ENCODE measurements at places on chromosomes 4 and X. TPM values are rescaled to one million over a fixed set of nuclear protein-coding genes. Genes with fewer than 3 reads are reported as not detected.

Gene MXRA5
- not detected for total RNA-seq

DNA sequence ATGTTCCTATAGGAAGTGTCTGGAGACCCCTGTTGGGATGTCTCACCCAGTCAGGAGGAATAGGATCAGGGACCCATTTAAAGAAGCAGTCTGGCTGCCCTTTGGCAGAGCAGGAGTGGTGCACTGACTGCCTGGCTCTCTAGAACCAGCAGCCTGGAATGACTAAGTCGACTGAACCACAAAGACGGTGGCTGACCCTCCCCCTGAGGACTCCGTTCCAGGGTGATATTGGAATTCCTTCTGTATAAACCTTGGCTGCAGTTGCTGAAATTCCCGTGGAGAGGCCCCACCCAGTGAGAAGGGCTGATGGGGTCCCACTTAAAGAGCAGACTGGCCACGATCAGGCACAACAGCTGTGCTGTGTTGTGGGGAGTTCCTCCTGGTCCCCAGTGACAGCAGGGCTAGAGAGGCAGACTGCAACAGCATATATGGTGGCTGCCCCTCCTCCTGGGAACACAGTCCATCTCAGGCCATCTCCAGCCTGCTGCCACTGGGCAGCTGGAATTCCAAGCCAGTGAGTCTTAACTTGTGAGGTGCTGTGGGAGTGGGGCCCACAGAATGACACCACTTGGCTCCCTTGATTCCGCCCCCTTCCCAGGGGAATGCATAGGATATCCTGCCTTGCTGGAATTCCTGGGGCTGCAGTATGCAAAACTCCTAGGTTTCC, 41.8 kb upstream of the RLIM start:
- H3K4me1 ChIP-seq = no peaks in the 10 kb centered on the region
- no peak overlapping the region for H3K27ac ChIP-seq
- H3K36me3 ChIP-seq = no peaks in the 10 kb centered on the region
- no peaks in the 10 kb centered on the region for H3K27me3 ChIP-seq

- no peaks in the 10 kb centered on the region for H3K36me3 ChIP-seq
- H3K4me1 ChIP-seq = peaks cover 4% of the 10 kb centered on the region
- DNase-seq = no peak
These were observed 55.6 kb downstream of the MAP7D2 start for GRCh38 chrX:20060961-20061748.

Gene CD38
- 20.0 TPM for total RNA-seq

- no peak for DNase-seq
- no peaks in the 10 kb centered on the region for H3K4me1 ChIP-seq
- no peak overlapping the region for H3K4me3 ChIP-seq
- no peak overlapping the region for H3K27ac ChIP-seq
- no peaks in the 10 kb centered on the region for H3K27me3 ChIP-seq
These were observed 5.2 kb downstream of the TKTL1 start for GRCh38 chrX:154300816-154301215.

DNA sequence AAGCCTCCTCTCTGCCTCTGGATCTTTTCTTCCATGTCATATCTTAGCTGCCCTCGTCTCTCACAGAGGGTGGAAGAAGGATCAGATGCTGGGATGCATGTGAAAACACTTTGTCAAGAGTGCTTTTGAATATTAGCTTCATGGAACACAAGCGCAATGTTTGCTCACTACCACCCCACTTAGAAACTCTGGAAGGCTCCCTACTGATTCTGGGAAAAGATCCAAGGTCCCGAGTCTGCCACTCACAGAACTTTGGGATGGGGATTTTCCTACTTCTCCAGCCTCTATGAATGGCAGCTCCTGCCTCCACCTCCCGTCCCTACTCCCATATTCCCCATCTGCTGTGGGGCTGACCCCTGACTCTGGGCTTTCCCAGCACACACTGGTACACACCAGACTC, 40.2 kb upstream of the CRMP1 start:
- H3K4me1 ChIP-seq = no peaks in the 10 kb centered on the region
- H3K27ac ChIP-seq = no peak overlapping the region
- DNase-seq = no peak
- H3K4me3 ChIP-seq = no peak overlapping the region
- H3K27me3 ChIP-seq = peaks cover 2% of the 10 kb centered on the region

- no peaks in the 10 kb centered on the region for H3K4me1 ChIP-seq
- H3K36me3 ChIP-seq = no peaks in the 10 kb centered on the region
- H3K27ac ChIP-seq = no peak overlapping the region
- H3K27me3 ChIP-seq = no peaks in the 10 kb centered on the region
These were observed 102.7 kb downstream of the MGST2 start for GRCh38 chr4:139768366-139768765.

Gene TRIM75
- total RNA-seq = not detected

- no peak overlapping the region for H3K4me3 ChIP-seq
- no peaks in the 10 kb centered on the region for H3K4me1 ChIP-seq
- DNase-seq = peak; percentile 24
- no peak overlapping the region for H3K27ac ChIP-seq
- no peaks in the 10 kb centered on the region for H3K36me3 ChIP-seq
- no peaks in the 10 kb centered on the region for H3K27me3 ChIP-seq
These were observed 33.0 kb downstream of the GALNTL6 start for GRCh38 chr4:171846232-171846631.

Gene CFAP97
- total RNA-seq = 43.6 TPM

- H3K36me3 ChIP-seq = no peaks in the 10 kb centered on the region
- no peak overlapping the region for H3K27ac ChIP-seq
- no peaks in the 10 kb centered on the region for H3K27me3 ChIP-seq
- no peak for DNase-seq
- no peaks in the 10 kb centered on the region for H3K4me1 ChIP-seq
These were observed 84.8 kb upstream of the WDR44 start for GRCh38 chrX:118261151-118261550.

DNA sequence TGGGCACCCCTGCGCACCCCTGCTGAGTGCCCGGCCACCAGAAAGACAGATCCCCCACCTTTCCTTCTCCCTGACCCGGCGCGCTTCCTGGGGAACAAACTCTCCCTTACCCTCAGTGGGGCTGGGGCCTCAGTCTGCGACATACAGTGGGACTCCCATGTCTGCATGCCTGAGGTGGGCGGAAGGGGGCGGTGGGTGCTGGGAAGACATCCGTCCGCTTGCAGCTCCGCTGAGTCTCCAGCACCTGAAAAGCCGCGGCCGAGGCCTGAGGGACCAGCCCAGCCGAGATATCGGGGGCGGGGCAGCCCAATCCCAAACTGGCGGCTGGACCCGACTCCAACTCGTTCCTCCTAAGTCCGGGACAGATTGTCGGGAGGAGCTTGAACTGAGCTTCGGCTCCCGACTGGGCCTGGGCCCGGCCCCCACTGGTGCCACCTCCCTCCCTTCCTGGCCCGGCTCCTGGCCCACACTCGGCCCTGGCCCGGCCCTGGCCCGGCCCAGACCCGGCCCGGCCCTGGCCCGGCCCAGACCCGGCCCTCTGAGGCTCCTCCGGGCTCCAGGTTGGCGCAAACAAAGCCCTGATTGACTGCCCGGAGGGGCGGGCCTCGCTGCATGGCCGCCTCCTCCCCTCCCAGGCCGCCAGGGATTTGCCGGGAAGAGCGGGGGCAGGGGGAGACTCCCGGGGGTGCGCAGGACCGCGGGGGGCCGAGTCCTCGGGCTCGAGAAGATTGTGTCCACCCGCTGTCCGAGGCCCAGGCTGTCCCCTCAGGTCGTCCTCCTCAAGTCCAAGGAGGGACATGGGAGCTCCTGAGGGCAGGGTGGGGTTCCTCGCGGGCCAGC, 877 bp upstream of the SLC16A2 start:
- H3K27ac ChIP-seq = no peak overlapping the region
- peak overlapping the region; percentile 78 for H3K4me3 ChIP-seq
- H3K4me1 ChIP-seq = peaks cover 3% of the 10 kb centered on the region
- DNase-seq = peak; percentile 26
- H3K27me3 ChIP-seq = peaks cover 20% of the 10 kb centered on the region
- H3K36me3 ChIP-seq = no peaks in the 10 kb centered on the region

DNA sequence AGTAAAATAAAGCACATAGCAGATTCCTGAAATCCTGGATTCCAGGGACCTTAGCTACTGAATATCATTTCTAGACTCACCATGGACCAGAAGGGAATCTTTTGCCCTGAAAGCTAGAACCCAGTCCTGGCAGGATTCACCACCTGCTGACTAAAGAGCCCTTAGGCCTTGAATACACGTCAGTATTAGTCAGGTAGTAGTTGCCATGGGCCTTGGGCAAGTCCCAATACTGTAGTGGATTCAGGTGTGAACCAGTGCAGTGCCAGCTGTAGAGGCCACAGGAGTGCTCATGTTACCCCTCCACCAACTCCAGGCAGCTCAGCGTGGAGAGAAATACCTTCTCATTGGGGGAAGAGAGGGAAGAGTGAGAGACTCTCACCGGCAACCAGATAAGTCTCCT, 64.1 kb upstream of the UBQLN2 start:
- peaks cover 1% of the 10 kb centered on the region for H3K4me1 ChIP-seq
- H3K4me3 ChIP-seq = no peak overlapping the region
- no peaks in the 10 kb centered on the region for H3K27me3 ChIP-seq
- peaks cover 17% of the 10 kb centered on the region for H3K36me3 ChIP-seq

- H3K4me1 ChIP-seq = peaks cover 13% of the 10 kb centered on the region
- no peaks in the 10 kb centered on the region for H3K27me3 ChIP-seq
- H3K36me3 ChIP-seq = no peaks in the 10 kb centered on the region
- no peak for DNase-seq
- no peak overlapping the region for H3K27ac ChIP-seq
These were observed 49.7 kb downstream of the RBM47 start for GRCh38 chr4:40579983-40580382.

DNA sequence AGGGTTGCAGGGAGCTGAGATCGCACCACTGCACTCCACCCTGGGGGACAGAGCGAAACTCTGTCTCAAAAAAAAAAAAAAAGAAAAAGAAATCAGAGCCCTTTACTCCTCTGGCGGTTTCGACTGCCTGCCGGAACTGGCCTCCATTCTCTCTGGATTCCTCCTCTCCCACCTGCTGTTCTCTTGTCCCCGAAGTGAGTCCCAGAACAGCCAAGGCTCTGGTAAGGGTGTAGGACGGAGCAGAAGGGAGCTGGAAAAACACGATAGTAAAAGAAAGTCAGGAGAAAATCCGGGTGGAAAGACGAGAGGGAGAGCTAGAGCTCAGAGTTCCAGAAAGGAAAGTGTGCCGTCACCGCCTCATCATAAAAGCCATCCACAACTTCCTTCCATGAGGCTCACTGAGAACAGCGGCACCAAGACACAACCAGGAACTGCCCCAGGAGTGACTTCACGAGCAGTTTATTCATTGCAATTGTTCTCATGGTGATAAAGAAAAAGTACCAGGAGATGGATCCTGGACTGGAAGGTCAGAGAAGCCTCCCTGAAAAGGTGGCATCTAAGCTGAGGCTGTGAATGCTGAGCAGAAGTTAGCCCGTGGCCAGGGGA, 12.3 kb downstream of the TLR3 start:
- no peaks in the 10 kb centered on the region for H3K36me3 ChIP-seq
- no peak for DNase-seq
- H3K4me3 ChIP-seq = no peak overlapping the region
- H3K27ac ChIP-seq = no peak overlapping the region

DNA sequence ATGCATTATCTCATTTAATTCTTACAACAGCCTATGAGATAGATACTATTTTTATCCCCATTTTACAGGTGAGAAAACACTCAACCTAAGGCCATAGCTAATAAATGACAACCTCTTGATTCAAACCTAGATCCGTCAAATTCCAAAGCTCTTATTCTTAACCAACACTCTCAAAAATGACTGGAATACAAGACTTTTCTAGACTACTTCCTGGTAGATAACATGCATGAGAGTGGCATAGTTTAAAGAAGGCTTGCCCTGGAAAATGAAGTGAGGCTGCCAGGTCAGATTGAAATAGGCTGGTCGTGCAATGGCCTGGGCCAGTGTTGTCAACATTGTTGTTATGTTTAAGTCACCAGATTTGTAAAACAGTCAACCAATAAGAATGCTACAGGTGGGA, 86.6 kb downstream of the DNAAF6 start:
- H3K4me1 ChIP-seq = no peaks in the 10 kb centered on the region
- no peak for DNase-seq
- no peaks in the 10 kb centered on the region for H3K36me3 ChIP-seq

Gene LRP2BP
- total RNA-seq = 0.60 TPM

Gene VGLL1
- total RNA-seq = not detected

GRCh38 chr4:22502895-22503814, 12.7 kb downstream of the ADGRA3 start:
- no peak overlapping the region for H3K27ac ChIP-seq
- H3K36me3 ChIP-seq = peaks cover 5% of the 10 kb centered on the region
- H3K27me3 ChIP-seq = no peaks in the 10 kb centered on the region
- no peak overlapping the region for H3K4me3 ChIP-seq
- H3K4me1 ChIP-seq = peaks cover 33% of the 10 kb centered on the region

GRCh38 chr4:86256086-86256485, 103.8 kb downstream of the MAPK10 start:
- no peaks in the 10 kb centered on the region for H3K4me1 ChIP-seq
- no peak overlapping the region for H3K4me3 ChIP-seq
- no peaks in the 10 kb centered on the region for H3K36me3 ChIP-seq
- H3K27me3 ChIP-seq = no peaks in the 10 kb centered on the region
- H3K27ac ChIP-seq = no peak overlapping the region
- no peak for DNase-seq

DNA sequence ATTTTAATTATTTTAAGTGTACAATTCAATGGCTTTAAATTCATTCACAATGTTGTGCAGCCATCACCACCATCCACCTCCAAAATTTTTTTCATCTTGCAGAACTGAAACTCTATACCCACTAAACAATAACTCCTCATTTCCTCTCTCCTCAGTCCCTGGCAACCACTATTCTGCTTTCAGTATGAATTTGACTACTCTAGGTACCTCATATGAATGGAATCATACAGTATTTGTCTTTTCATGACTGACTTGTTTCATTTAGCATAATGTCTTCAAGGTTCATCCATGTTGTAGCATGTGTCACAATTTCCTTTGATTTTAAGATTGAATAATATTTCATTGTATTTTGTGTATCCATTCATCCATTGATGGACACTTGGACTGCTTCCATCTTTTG, 46.9 kb downstream of the KIF4A start:
- no peak overlapping the region for H3K4me3 ChIP-seq
- H3K27ac ChIP-seq = no peak overlapping the region
- H3K36me3 ChIP-seq = peaks cover 2% of the 10 kb centered on the region
